ENCODE measurements at places on chromosomes 11 and 22. TPM values are rescaled to one million over a fixed set of nuclear protein-coding genes. Genes with fewer than 3 reads are reported as not detected.

DNA sequence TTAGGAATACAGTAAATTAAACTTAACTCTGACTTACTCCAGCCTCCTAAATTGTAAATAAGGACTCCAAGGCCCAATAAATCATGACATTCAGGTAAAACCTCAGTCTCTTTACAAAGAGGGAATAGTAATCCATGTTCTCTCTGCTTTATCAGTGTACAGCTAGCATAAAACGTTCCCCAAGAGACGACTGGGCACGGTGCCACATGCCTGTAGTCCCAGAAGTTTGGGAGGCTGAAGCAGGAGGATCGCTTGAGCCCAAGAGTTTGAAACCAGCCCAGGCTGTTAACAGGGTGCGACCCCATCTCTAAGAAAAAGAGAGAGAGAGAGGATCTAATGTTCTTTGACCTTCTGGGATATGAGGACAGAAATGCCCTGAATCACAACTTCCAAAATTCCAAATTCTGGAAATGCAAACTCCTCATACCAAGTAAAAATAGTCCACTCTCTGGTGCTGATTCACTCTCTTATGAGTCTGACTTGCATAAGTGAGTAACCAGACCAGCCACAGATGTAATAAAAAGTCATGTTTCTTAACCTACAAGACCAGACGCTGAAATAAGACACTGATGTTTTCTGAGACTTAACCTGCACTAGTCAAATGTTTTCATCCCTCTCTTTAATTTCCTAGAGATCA, 25.5 kb downstream of the NNMT start:
- DNase-seq, result peak; percentile 80

Gene GRIA4
- total RNA-seq, result not detected

Gene CCDC87
- 0.58 TPM for total RNA-seq

DNA sequence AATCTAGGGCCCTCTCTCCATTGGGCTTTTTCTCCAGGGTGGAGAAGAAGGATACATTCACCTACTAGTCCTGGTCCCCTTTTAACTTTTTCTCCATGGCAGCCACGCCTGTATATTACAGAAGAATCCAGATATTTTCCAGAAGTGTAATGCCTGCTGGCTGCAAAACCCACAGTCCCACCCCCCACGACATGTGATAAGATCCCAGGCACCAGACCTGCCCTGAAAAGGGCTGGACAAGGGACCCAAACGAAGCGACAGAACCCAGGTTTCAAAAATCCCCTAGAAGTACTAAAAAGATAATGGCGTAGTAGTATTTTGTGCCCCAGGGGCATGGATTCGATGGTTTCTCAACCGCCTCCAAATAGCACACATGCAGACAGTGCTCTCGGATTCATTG, 2.8 kb downstream of the WT1 start:
- DNase-seq, result no peak

- peak; percentile 9 for DNase-seq
Observed at GRCh38 chr11:134360050-134360835, 28.5 kb downstream of the GLB1L2 start.

GRCh38 chr22:50522806-50523438, 2.5 kb downstream of the SCO2 start:
- DNase-seq, result no peak

Gene LRRC74B
- not detected for total RNA-seq

GRCh38 chr11:108983636-108984420, 319.0 kb downstream of the DDX10 start:
- peak; percentile 77 for DNase-seq

Gene FAM118A
- total RNA-seq, result 15.3 TPM

DNA sequence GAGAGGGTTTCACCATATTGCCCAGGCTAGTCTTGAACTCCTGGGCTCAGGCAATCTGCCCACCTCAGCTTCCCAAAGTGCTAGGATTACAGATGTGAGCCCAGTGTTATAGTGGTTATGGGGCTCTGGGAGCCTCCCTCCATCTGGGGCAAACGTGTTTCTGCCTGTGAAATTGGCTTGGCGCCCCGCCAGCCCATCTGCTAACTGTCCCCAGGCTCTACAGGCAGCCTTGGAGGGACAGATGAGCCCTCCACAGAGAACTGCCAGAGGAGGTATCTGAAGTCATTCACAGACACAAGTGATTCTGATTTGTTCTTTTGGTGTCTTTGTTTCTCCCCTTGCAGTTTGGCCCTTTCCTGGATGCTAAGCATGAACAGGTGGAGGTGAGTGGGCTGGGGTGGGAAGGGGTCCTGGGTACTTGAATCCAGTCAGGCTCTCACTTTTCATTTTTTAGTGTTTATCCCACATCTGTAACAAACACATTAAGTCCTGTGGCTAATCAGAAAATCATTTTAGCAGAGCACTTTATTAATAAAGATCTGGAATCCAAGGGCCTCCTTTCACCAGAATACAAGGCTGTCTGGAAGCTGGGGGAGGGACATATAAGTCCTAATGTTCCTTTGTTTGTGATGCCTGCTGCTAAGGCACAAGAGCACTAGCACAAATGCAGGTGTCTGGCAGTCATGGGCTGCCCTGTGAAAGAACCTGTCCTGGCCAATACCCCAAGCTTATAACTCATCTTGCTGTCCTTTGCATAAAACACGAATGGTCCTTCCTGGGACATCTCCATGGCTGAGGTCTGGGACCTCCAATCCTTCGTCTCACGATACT, 25.7 kb upstream of the CDC42EP2 start:
- no peak for DNase-seq

Gene KLHL35
- total RNA-seq, result 1.5 TPM

- peak; percentile 28 for DNase-seq
Observed at GRCh38 chr11:11081288-11081687, 223.4 kb upstream of the ZBED5 start.

DNA sequence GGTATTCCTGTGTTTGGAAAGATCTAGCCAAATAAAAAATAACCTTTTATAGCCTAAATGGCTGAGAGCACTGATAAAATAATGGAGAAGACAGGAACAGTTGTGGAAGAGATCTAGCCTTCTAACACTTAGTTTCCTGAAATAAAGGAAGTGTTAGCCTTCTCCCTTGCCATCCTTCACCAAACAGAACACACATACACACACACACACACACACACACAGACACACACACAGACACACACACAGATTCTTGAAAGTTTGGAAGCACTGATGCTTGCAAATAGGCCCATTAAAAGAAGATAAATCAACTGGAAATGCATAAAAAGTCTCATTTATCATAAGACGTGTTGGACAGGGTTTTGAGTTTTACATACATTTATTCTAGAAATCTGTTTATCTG, 37.5 kb downstream of the KIRREL3 start:
- DNase-seq, result no peak

Gene FOLR2
- total RNA-seq, result not detected

DNA sequence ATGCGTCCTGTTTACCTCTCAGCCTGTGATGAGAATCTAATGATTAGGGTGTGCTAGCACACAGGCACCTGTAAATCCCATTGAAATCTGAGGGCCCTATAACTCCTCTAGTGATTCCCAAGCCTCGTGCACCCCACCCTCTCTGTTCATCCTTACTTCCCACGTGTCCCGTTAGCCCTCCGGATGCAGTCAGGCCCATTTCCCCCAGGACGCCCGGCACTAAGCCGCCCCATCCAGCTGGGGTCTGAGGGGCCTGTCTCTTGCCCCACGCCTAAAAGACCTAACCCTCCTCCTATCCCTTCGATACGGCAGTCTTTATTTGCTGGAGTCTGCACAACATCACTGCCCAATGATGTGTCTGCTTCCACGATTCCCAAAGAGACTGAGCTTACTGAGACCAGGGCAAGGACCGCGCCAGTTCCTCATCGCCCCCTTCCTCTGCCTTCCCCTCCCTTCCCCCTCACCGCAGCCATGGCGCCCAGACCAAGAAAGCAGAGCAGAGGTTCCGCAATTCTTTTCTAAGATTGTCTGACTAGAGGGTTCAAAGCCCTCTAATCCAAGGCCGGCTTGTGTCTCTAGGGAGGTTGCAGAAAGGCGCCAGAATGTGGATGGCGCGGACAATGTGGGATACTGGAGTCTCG, 1.1 kb upstream of the FADS2 start:
- no peak for DNase-seq

DNA sequence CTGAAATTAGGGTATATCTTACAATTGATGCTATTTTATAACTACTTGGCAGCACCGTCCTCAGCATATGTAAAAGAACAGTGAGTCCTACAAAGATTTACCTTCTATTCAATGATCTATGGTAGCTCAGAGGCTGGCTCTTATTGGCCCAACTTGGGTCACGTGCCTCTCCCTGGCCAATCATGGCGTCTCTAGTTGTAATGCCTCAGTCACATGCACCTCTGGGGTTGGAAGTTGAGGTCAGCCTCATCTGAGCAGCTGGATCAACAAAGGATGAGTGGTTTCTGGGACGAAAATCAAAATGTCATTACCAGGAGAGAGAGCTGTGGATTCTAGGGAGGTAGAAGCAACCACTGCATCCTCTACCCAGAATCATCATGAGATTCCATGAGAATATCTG, 22.9 kb upstream of the ASPHD2 start:
- DNase-seq, result no peak

GRCh38 chr11:81959341-81959740, 774.3 kb downstream of the FAM181B start:
- no peak for DNase-seq

Gene ISX
- total RNA-seq, result not detected

DNA sequence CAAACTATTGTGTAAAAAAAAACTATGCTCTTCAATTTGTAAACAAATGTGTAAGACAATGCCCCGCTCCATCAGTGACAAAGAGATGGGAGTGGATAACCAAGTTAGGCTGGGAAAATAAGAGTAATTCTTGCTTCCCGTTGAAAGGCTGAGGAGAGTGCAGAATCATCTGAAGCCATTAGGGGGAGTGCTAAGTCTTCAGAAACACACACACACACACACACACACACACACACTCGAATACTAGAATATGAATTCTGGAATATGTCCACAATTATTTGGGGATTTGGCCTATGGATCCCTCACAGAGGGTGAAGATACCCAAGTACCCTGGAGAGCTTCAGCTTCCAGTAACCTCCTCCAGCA, 27.8 kb upstream of the ROBO3 start:
- DNase-seq, result peak; percentile 59

Gene PNPLA3
- total RNA-seq, result 6.9 TPM

- DNase-seq, result no peak
Observed at GRCh38 chr22:47245286-47245685, 482.8 kb downstream of the TBC1D22A start.

DNA sequence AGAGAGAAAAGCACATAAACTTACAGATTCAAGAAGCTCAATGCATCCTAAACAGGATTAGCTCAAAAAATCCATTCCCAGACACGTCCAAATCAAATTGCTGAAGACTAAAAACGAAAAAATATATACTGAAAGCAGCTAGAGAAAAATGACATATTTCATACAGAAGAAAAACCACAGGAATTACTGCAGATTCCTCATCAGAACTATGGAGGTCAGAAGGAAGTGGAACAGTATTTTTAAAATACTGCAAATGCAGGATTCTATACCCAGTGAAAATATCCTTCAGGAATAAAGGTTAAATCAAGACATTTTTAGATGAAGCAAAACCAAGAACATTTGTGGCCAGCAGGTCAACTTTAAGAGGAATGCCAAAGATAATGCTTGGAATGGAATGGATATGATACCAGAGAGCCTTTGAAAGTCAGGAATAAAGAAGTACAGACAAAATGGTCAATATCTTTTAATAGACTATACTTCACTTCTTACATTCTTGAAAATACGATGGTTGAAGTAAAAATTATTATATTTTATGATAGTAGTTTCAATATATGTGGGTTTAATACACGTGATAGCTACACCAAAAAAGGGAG, 352.9 kb downstream of the CTTN start:
- no peak for DNase-seq

DNA sequence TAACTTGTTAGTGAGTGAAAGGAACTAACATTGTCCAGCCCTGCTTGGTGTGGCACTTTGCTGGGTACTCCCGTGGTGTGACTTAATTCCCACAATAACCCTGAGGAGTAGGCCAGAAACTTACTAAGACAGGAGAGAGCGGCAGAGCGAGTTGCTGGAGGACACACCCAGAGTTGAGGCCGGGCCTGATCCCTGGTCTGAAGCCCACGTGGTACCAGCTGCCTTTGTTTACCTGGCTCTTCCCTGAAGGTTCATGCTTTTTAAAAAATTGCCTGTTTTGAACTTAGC, 594 bp downstream of the MPST start:
- no peak for DNase-seq

Gene CD82
- total RNA-seq, result 47.3 TPM

GRCh38 chr11:123719452-123719851, 22.0 kb downstream of the ZNF202 start:
- DNase-seq, result no peak

DNA sequence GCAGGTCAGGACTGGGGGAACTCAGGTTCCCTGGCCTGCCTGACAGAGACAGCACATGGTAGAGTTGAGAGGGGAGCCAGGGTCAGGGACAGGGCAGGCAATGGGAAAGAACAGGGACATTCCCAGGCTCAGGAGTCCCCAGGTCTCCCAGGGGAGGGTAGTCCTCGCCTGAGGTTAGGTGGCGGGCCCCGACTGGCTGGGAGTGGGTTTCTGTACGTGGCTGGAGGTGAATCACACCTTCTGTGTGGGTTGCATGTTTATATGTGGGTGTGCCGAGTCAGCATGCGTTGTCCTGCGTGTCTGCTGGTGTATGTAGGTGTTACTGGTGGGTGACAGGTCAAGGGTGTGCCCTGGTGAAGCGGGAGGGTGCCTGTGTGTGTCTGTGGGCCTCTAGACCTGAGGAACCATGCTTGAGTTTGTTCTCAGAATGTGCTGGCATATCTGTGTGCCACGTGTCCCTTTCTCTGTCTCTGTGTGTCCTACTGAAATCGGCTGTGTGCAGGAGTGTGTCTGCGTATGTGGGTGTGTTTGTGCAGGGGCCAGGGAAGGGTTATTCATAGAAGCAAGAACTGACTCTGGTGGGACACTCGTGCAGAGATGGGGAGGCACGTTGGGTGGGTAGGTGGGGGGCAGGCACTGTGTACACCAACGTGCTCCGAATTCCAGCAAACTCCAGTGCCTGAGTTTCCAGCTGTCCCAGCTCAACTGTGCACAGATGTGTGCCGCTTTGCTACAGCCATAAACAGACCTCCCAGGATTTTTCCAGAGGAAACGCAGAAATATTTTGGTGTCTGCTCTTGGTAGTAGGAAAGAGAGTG, 23.8 kb upstream of the OAF start:
- no peak for DNase-seq

GRCh38 chr11:33634291-33634834, 66.3 kb downstream of the C11orf91 start:
- DNase-seq, result peak; percentile 32

GRCh38 chr11:69311767-69312385, 17.9 kb downstream of the MYEOV start:
- no peak for DNase-seq

Gene CNGA4
- 0.14 TPM for total RNA-seq

DNA sequence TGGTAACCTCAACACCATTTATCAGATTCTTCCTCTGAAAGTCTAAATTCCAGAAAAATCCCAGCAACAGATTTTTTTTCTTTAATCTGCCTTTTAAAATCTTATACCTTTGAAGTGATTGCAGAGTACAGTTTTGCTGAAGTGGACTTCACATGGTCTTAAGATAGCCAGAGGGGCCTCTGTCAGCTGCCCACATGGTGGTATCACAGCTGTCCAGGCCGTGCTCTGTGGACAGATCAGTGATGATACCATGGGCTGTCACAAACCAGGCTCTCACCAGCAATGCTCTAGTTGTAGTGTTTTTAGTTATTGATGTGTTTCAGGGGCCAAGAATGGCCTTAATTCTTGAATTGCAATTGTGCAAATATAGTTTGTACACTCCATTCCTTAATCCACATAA, 44.0 kb downstream of the PARVA start:
- DNase-seq, result no peak

Gene AHNAK
- 224 TPM for total RNA-seq

All from kidney epithelial cell (primary cell).